GM12878 (cell line): ENCODE measurements at places on chromosomes 4 and X. TPM values are rescaled to one million over a fixed set of nuclear protein-coding genes. Genes with fewer than 3 reads are reported as not detected.

DNA sequence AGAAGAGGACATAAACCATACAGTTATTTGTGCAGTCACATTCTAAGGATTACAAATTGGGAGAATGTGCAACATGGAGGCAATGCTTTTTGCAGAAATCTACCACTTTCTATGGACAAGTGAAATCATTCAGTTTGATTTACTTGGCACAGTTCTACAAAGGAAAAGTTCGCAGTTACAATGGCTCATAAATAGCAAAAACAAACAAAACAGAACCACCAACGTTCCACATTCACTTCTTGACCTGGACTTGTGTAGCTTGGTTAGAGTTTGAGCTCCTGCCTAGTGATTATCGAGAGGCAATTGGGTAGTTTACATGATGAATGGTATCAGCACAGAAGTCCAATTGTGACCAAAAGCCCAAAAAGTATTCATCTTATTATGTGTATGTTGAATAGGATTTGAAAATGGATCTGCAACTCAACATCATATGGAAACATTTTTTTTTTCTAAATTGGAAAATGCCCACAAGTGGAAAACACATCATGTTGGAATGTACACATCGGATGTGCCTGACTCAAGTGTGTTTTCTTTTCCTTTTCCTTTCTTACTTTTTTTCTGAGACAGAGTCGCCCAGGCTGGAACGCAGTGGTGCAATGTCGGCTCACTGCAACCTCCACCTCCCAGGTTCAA, 123.8 kb downstream of the LUZP4 start:
- DNase-seq, result no peak

- no peak for DNase-seq
Observed at GRCh38 chrX:97446298-97446882, 562.7 kb downstream of the RPA4 start.

The MAGEB2 gene
- not detected in 2 replicates for polyA plus RNA-seq

The PABPC1L2A gene
- polyA plus RNA-seq, result not detected in 2 replicates

The ERCC6L gene
- polyA plus RNA-seq, result 11.0 and 11.9 TPM in 2 replicates

- DNase-seq, result no peak
Observed at GRCh38 chr4:163895378-163896005, 401.0 kb downstream of the TMA16 start.

- no peak for DNase-seq
Observed at GRCh38 chr4:24730256-24731001, 64.9 kb upstream of the SOD3 start.
